ENCODE measurements at places on chromosomes 2 and 18.

DNA sequence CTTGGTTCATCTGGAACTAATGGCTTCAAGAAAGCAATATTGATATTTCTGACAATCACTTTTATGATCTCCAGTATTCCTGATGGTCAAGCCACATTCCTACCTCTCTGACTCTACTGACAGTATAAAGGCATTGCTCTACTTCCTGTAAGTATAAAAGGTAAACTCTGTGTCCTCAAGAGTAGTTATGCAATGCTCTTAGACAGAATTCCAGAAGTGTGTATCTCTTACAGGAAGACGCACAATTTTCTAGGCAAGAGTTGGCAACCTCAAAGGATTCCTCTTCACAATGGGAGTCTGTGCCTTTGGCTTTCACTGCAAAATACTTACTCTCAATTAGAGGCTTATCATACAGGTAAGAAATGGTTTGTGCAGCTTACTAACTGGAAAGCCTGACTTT is 100.1 kb downstream of the THADA start:
- no peak for DNase-seq

- DNase-seq = no peak
These were observed 5.4 kb downstream of the ARHGAP28 start for GRCh38 chr18:6734726-6735430.

DNA sequence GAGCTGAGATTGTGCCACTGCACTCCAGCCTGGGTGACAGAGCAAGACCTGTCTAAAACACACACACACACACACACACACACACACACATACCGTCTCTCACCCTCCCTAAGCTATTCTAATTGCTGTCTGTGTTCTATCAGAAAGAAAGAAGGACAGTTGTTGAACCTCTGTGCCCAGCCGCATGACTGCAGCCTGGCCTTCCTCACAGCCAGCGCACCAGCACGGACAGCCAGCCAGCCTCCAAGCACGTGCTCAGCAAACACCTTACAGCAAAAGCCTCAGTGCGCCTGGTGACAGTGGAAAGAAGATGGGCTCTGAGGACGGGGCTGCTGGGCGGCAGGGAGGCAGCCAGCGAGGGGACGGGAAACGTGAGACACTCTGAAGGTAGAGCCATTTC is 58.0 kb downstream of the ZNF516 start:
- DNase-seq = no peak

DNA sequence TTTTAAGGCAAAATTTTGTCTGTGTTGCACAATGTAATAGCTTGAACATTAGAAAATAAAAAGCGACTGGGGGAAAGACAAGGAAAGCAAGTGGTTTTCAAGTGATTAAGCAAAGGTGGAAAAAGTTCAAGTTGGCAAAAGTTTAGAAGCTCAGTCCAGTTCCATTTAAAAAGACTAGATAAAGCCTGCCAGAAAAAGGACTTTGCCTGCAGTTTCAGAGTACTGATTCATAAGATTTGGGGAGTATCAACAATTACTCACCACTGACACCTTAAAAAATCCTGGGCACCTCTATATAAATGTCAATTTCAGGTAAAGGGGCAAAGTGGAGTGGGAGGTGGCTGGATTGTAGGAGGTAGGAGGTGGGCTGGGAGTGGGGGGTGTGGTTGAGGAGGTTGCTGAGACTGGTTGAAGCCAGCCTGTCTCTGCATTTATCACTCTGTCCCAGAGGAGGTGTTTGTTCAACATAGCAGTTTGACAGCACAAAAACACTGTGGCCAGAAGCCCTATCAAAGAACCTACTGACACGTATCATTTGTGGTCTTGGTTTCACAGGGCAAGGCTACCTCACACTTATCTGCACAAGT is 14.6 kb downstream of the ZEB2 start:
- DNase-seq = no peak

GRCh38 chr18:8976606-8977005 is 125.9 kb upstream of the NDUFV2 start:
- DNase-seq = no peak

- DNase-seq = no peak
These were observed 529 bp downstream of the SEMA4C start for GRCh38 chr2:96869281-96869821.

DNA sequence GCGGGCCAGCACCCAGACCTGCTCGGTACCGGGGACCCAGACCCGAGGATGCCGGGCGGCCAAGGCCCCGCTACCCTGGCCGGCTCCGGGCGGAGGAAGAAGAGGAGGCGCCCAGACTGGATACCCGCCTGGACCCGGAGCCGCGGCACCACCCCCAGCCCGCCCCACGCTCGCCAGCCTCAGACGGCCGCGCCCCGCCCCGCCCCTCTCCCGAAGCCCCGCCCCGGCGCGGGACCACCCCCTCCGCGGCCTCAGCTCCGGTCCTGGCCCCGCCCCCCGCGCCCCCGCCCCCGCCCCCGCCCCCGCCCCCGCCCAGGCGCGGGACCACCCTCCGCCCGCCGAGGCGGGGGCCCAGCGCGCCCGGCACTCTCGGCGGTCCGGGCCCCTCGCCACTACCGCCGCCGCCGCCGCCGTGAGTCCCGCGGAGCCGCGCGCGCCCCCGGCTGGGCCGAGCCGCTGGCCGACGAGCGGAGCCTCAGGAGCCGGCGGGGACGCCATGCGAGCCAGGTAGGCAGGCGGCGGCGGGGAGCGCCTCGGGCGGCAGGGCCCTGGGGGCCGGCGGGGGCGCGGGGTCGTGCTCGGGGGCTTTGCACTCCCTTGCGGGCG is at the start of gene SH3BP4:
TSS of gene SH3BP4 (plus strand) at position 354 of the 606 bp plus-strand sequence. CDS start 82,986 bp downstream, outside the sequence.
- no peak for DNase-seq

DNA sequence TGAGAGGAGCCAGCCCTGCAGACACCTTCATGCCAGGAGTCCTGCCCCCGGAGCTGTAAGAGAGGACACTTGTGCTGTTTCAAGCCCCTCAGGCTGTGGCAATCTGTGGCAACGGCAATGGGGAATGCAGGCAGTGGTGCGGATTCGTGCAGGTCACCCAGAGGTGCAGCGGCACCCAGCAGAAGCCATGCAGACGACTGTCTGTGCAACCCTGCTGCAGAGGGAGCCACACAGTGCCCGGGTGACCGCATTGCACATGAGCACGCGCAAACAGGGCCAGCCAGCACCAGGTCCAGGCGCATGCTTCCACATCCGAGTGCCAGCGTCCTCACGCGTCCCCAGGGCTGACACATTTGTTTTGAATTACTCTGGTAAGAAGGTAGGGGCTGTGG is 84.8 kb upstream of the GPC1 start:
- DNase-seq = no peak

DNA sequence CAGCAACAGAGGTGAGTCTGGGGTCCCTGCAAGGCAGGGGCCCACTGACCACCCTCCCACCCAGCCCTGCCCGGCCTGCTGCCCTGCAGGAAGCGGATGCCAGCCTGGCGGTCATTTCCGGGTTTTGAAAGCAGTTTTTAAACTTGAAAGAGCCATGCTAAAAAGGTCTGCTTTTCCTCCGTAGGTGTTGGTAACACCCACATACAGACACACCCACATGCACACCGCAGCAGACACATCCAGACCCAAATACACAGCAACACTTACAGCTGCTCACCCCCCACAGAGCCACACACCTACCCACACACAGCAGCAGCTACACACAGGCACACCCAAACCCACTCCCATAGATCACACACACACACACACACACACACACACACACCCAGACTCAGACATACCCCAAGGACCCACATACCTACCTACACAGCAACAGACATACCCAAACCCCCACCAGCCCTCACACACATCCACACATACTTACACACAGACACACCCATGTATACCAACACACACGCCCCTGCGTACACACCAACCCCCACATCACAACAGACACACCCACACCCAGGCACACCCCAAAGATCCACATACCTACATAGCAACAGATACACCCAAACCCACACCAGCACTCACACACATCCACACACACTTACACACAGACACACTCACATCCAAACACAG is 7.6 kb downstream of the ZFP36L2 start:
- DNase-seq = no peak

DNA sequence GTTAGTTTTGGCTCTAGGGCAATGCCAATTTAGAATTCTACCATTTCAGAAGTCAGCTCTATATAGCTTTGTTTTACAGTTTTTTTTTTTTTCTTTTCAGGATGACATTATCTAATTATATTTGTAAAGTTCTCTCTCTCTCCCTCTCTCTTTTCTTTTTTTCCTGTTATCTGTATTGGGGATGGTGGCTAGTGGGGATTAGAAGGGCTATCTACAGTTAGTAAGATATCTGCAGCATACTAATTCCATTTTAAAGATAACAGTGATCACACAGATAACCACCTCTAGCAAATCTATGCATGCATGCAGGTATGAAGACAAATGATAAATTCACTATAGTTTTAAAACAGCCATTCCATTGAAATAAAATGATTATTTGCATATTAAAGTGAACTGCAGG is 438.9 kb downstream of the ERBB4 start:
- DNase-seq = no peak

- DNase-seq = no peak
These were observed 19.5 kb upstream of the RBMS1 start for GRCh38 chr2:160513120-160513519.

DNA sequence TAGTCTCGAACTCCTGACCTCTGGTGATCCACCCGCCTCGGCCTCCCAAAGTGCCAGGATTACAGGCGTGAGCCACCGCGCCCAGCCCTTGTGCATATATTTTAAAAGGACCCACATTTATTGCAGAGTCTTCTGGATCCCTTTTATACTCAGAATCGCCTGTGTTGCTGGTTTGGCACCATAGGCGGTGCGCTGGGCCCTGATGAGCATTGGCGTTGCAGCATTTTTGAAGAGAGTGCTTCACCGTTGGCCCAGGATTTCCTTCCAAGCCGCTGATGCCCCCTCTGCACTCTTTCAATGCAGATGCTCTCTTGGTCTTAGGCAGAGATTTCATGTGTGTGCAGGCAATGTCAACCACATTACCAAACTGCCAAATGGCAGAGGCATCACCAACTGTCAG is 13.5 kb upstream of the TFCP2L1 start:
- no peak for DNase-seq

- DNase-seq = no peak
These were observed 69.6 kb upstream of the ALPP start for GRCh38 chr2:232308986-232309385.

GRCh38 chr2:107020392-107020791 is 134.4 kb upstream of the ST6GAL2 start:
- DNase-seq = no peak

DNA sequence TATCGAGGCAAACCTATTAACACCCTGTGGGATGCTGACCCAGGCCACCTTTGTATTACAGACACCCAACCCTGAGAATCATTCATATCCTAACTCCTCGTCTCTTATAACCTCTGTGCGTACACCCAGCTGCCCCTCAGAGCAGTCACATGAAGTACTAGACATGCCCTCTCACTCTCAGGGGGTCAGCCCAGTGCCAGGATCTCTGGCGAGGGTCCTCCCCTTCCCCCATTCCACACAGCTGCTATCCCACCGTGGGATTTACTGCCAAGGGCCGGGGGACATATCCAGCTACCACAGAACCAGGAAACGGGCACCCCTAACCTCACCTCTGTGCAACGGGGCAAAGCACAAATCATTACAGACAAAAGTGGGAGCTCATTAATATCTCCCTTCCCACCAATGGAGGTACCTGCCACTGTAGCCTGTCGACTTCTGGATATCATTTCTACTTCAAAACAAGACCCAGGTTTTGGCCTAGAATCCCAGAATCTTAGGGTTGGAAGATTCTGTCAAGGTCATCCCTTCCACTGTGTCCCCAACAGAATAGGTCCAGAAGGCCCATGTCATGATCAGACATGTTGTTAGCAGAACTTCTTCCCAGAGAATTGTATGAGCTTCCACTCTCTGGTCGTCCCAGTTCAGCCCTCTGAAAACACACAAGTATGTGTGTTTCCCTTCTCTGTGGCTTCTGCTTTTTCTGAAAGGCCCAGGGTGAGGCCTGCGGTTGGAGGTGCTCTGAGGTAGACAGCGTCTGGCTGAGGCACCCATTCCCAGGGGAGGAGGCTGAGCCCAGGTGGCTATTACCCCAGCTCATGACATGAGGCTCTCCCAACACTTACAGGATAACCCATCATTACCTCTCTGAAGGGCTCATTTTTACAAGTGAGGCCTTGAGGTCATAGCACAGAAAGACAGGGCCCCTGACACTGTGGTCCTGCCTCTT is 1.7 kb downstream of the TMBIM1 start:
- DNase-seq = peak; percentile 23

- no peak for DNase-seq
These were observed 242.2 kb downstream of the ZNF516 start for GRCh38 chr18:76252880-76253279.

DNA sequence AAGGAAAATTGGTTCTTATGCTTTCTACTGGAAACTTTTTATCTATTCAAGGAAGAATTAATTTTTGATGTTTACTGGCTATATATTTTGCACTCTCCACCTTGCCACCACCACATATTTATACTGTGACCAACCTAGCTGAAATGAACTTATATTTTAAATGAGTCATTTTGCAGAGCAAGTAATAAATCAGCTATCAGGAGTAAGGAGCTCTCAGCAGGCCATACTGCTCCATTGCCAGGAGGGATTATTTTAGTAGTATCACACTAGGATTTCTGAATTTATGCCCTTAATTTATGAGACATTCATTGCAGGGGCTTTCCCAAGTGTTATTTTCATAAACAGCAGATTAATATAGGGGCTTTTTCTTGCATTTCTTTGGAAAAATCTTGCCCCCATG is 125.8 kb upstream of the CYP1B1 start:
- DNase-seq = no peak

GRCh38 chr18:59616501-59616900 is 80.7 kb downstream of the CCBE1 start:
- no peak for DNase-seq

DNA sequence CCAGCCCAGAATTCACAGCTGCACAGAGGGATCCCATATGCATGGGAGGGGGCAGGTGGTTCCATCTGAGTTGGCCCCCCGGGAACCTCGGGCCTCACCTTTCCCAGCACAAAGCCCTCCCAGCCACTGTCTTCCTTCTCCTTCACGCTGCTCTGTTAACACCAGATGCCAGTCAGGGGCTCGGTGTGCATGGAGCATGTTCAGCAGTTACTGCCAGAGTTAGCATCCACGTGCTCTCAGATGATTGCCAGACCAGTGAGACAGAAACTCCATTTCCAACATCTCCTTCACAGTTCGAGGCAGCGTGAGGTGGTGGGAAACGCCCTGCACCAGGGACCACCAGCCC is 101.0 kb downstream of the PTGR3 start:
- DNase-seq = no peak

- DNase-seq = no peak
These were observed 92.5 kb upstream of the MAP2 start for GRCh38 chr2:209331291-209331844.

DNA sequence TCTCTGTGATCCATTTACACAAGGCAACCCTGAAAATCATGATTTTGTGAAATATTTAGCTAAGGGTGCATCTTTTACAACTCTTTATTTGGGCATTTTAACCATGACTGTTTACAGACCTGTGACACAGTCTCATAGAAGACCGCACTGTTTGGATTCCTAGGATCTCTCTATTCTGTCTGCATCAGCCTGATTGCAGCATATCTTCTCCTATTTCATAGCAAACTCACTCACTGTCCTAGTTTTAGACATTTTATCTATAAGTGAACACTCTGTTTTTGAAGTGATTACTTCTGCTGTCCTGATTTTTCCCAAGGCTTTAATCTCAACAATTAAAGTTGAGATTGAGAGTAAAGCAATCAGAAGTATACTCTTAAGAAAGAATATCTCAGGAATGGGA is 56.2 kb downstream of the CAVIN2 start:
- no peak for DNase-seq

GRCh38 chr2:54103454-54104314 is 11.7 kb upstream of the ACYP2 start:
- no peak for DNase-seq

GRCh38 chr18:28984731-28985130 is 807.8 kb upstream of the CDH2 start:
- no peak for DNase-seq

- no peak for DNase-seq
These were observed 246.6 kb upstream of the APCDD1 start for GRCh38 chr18:10207682-10208345.
